CD4-positive, alpha-beta T cell treated with Interferon gamma for 1 hour (primary cell): ENCODE measurements at places on chromosomes 16 and 17.

GRCh38 chr16:56306690-56307533, 115.6 kb downstream of the GNAO1 start:
- DNase-seq, result no peak

DNA sequence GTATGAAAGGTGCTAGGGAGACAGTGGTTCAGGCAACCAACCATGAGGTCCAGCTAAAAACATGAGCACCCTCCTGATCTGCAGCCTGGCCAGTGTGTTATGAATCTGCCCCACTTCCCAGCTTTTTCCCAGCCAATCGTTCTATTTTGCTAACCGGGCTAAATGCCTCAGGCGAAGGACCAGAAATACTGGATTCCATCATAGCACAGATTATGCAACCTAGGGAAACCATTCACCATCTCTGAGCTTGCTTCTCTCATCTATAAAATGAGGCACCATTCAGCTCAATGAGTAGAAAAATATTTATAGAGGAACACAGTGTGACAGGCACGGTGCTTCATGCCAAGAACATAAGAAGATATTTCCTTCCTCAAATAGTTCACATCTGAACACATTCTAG, 45.2 kb upstream of the NUDT7 start:
- no peak for DNase-seq

DNA sequence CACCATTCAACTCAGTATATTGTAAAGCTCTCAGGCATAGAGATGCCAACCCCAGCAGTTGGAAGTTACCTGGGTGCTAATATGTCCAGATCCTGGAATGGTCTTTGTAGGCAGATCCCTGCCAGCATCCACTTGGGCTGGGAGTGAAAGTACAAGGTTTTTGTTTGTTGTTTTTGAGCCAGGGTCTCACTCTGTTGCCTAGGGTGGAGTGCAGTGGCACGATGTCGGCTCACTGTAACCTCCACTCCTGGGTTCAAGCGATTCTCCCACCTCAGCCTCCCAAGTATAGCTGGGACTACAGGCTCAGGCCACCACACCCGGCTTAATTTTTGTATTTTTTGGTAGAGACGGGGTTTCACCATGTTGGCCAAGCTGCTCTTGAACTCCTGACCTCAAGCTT, 177.6 kb downstream of the IRF8 start:
- DNase-seq, result no peak

DNA sequence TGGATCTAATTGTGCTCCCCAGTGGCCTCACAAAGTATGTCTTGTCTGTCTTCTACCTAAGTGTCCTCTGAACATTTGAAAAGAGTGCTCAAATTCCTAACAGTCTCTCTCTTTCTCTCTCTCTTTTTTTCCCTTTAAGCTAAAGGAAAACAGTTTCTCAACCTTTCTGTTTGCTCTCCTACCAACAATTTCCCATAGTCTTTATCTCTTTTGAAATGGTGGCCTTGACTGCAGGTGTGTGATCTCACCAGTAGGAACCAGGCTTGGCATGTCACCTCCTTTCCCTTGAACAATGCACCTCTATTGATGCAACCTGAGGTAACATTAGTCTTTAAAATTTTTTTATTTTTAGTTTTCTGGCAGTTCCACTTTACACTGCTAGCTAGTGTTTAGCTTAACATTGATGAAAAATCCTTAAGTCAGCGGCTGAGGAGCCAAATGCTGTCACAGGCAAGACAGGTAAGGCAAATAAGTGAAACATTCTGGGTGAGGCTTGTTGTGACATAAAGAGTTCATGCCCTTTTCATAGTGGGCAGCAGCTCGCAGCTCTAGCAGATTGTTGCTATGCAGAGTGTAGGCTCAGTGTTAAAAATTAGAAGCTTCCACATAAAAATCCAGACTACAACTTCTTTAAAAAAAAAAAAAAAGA, 273.4 kb downstream of the HAPSTR1 start:
- no peak for DNase-seq

GRCh38 chr16:13426269-13426668, 493.7 kb upstream of the ERCC4 start:
- no peak for DNase-seq

DNA sequence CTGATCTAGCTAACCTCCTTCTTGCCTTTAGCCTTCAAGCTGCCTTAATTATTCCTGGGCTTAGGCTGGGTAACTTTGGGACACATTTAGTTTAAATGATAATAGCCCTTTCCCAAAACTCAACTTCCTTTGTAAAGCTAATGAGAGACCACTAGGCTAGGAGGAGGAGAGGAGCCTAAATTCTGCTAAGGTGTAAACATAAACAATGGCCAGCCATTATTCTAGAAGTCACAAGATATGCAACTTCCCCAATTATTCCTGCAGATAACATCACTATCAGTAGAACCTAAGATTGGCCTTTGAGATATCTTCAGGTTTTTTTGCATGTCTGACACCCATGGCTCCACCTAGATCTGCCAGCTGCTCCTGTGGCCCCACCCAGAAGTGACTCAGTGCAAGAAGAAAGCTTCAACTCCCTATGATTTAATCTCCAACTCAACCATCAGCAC, 131.2 kb upstream of the FAM20A start:
- DNase-seq, result no peak

DNA sequence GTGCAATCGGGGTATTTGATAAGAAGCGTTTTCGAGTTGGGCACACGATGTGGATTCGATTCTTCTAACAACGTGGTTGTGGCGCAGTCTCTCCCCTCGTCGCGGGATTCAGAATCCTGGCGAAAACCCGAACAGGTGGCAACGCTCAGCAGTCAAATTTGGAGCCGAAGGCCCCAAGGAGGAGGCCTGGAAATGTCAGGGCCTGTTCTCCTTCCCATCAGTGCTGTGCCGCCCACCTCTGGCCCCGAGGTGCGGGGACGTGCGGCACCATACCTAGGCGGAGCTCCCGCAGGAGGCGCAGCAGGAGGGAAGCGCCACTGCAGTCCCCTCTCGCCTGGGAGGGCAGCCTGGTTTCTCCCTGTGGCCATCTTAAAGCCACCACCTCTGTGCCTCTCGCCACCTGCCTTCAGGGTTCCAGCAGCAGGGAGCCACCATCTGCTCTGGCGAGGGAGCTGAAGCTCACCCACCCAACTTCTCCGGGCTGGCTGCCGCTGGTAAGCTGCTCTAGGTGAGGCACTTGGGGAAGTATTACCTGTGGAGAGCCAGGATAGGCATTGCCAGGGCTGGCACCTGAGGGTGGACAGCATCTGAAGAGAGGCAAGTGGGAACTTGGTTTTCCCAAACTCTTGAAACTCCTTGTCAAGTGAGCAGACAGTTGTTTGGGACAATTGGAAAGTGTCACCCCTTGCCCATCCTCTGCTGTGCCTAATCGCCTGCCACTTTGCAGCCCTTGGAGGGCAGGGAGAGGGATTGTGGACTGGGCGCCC, 2.6 kb upstream of the AATF start:
- DNase-seq, result no peak

GRCh38 chr17:31877911-31878702, 19.1 kb upstream of the COPRS start:
- DNase-seq, result no peak
